ENCODE measurements at places on chromosomes 12 and 14.

GRCh38 chr14:59347915-59348314, 117.3 kb downstream of the GPR135 start:
- peaks cover 6% of the 10 kb centered on the region for H3K4me1 ChIP-seq
- no peak overlapping the region for H3K4me3 ChIP-seq
- DNase-seq = no peak
- no peaks in the 10 kb centered on the region for H3K27me3 ChIP-seq
- H3K36me3 ChIP-seq = peaks cover 8% of the 10 kb centered on the region
- H3K27ac ChIP-seq = no peak overlapping the region

DNA sequence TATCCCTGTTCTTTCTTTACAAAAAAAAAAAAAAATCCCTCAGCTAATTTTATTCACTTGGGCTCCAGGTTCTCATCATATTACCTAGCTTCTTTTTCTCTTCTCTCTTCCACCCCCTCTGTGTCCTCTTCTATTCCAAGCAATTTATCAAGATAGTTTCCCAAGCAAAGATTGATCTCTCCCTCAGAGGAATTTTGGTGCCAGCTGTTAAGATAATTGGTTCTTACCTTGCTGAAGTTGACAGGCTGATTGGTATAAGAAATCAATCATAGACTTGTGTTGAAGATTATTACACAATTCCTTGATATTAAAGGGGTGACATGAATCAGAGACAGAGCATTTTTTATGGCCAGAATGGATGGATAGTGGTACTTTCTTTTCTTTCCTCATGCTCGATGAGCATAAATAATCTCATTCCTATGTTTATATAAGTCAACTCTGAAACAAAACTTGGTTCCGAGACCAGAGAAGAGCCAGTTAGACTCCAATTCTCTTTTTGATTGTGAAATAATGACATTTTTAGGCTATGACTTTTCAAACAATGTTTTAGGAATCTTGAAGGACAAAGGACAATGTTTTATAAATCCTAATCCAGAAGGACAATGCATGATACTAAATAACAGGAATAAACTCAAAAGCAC, 264.1 kb upstream of the PRKD1 start:
- DNase-seq = peak; percentile 47
- H3K4me3 ChIP-seq = no peak overlapping the region
- peaks cover 13% of the 10 kb centered on the region for H3K4me1 ChIP-seq
- no peaks in the 10 kb centered on the region for H3K36me3 ChIP-seq
- H3K27ac ChIP-seq = peak overlapping the region; percentile 39

DNA sequence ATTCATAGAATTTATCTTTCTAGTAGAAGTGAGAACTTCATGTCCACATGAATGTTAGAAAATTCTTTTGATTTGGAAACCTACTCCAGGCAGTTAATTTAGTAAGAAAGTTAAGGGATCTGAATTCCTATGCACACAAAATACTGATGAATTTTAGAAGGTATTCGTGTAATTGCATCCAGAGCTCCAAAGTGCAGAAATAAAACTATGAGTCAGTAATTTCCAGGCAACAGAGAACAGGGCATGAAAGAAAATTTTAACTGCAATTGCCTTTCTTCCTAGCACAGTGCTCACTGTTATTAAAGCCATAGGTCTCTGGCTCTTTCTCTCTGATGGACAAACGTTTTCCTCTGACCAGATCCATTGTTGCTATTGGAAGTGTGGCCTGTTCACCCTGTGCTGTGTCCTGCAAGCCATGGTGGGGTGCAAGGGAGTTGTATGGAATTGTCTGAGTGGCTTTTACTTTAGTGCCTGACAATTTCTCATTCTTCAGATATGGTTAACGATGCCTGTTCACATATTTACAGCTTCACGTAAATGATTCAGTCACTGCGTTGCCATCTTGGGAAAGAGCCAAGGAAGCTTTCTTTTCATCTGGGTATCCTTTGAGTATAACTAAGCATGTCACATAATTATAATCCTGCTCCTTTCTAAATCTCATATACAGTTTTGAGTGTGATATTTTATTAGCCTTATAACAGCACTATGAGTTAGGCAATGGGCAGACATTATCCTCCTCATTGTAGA, 145.1 kb downstream of the ACSS3 start:
- H3K36me3 ChIP-seq = no peaks in the 10 kb centered on the region
- peak; percentile 3 for DNase-seq
- H3K4me3 ChIP-seq = no peak overlapping the region
- no peaks in the 10 kb centered on the region for H3K27me3 ChIP-seq
- no peaks in the 10 kb centered on the region for H3K4me1 ChIP-seq

- H3K36me3 ChIP-seq = peaks cover 5% of the 10 kb centered on the region
- H3K27me3 ChIP-seq = no peaks in the 10 kb centered on the region
- no peak overlapping the region for H3K4me3 ChIP-seq
- no peak overlapping the region for H3K27ac ChIP-seq
- H3K4me1 ChIP-seq = peaks cover 6% of the 10 kb centered on the region
Measured at GRCh38 chr12:100956311-100956852, 161.8 kb downstream of the ANO4 start.

GRCh38 chr12:119369907-119370546, 35.5 kb downstream of the CCDC60 start:
- H3K4me3 ChIP-seq = no peak overlapping the region
- no peaks in the 10 kb centered on the region for H3K4me1 ChIP-seq
- no peaks in the 10 kb centered on the region for H3K27me3 ChIP-seq
- H3K27ac ChIP-seq = no peak overlapping the region
- DNase-seq = no peak

DNA sequence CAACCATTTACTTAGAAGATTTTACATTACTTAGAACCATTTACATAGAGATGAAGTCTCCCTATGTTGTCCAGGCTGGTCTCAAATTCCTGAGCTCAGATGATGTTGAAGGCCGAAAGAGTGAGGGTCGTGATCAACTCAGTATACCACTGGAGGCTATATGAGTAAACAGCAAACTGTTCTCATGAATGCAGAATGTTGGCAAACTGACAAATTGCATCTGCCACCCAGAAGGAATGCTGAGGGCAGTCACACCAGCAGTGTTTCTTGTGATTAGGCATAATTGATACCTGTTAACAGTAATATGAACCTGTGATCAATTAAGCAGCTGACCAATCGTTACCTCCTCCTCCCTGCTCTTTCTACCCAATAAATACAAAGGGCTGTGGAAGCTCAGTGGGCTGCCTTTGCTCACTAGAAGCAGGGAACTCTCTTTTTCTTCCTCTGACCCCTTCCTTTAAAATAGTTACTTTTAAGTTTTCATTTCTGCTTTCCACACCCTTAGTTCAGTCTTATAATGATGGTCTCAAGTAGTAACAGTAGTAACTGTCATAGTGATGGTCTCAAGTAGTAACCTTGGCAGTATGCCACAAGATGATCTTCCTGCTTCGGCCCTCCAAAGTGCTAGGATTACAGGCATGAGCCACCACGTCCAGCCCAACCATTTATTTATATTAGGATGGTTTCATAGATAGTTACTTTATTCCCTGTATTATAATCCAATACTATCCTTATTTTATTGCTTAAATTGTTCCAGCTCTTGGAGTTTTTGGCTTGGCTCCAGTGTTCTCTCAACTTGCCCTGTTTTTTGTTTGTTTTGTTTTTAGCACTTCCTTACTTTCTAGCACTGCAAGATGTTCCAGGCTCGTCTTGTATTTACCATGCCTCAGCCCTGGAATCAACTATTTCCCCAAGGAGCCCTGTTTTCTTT, 25.8 kb downstream of the LIMA1 start:
- H3K27me3 ChIP-seq = no peaks in the 10 kb centered on the region
- peaks cover 15% of the 10 kb centered on the region for H3K4me1 ChIP-seq
- peak; percentile 64 for DNase-seq
- no peaks in the 10 kb centered on the region for H3K36me3 ChIP-seq
- no peak overlapping the region for H3K27ac ChIP-seq

GRCh38 chr12:6045438-6045837, 79.0 kb downstream of the VWF start:
- DNase-seq = no peak
- peaks cover 24% of the 10 kb centered on the region for H3K4me1 ChIP-seq
- H3K27me3 ChIP-seq = no peaks in the 10 kb centered on the region
- H3K27ac ChIP-seq = no peak overlapping the region

DNA sequence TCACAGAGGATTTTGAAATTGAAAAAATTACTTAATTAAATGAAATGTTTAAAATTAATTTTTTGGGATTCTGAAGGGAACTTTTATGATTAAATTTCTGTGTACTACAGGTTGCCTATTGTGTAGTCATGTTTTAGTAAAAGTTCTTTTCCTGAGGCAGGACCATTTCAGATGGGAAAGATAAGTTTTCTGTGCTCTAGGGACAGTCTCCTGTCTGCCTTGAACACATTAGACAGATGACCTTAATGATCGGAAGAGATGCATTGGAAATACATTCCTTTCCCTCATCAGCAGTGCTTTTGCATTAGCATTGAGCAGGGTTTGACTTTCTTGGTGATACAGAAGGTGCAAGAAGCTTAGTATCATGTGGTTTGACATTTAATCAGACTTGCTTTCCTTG, 28.1 kb downstream of the CRADD start:
- peaks cover 5% of the 10 kb centered on the region for H3K4me1 ChIP-seq
- H3K36me3 ChIP-seq = no peaks in the 10 kb centered on the region
- H3K27ac ChIP-seq = no peak overlapping the region
- no peak for DNase-seq
- H3K4me3 ChIP-seq = no peak overlapping the region
- H3K27me3 ChIP-seq = no peaks in the 10 kb centered on the region

DNA sequence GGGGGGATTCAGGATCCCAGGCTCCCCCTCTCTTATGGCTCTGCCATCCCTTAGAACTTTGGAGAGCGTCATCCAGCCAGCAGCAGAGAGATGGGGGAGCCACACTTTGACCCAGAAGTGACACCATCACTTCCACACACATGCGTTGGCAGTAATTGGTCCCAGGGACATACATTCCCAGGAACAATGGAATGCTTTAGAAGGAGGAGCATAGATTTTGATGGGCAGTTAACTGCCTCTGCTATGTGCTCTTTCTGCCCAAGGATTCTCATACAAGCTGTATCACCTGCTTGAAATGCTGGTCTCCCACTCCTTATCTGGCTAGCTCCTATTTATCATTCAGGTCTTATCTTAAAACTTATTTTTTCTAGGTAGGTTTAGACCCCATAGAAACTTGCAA, 109.0 kb upstream of the RPH3A start:
- H3K4me3 ChIP-seq = no peak overlapping the region
- no peaks in the 10 kb centered on the region for H3K27me3 ChIP-seq
- DNase-seq = no peak
- no peaks in the 10 kb centered on the region for H3K36me3 ChIP-seq
- no peaks in the 10 kb centered on the region for H3K4me1 ChIP-seq

- no peak overlapping the region for H3K27ac ChIP-seq
- peak; percentile 81 for DNase-seq
- no peaks in the 10 kb centered on the region for H3K27me3 ChIP-seq
Measured at GRCh38 chr12:107344035-107344808, 250.9 kb upstream of the CRY1 start.

- H3K27me3 ChIP-seq = no peaks in the 10 kb centered on the region
- peaks cover 3% of the 10 kb centered on the region for H3K36me3 ChIP-seq
- no peak overlapping the region for H3K27ac ChIP-seq
- H3K4me1 ChIP-seq = no peaks in the 10 kb centered on the region
- H3K4me3 ChIP-seq = no peak overlapping the region
Measured at GRCh38 chr12:109178532-109178931, 62.1 kb downstream of the ACACB start.

- H3K27me3 ChIP-seq = no peaks in the 10 kb centered on the region
- H3K4me3 ChIP-seq = no peak overlapping the region
- peaks cover 2% of the 10 kb centered on the region for H3K36me3 ChIP-seq
Measured at GRCh38 chr12:11667171-11667570, 17.7 kb downstream of the ETV6 start.

DNA sequence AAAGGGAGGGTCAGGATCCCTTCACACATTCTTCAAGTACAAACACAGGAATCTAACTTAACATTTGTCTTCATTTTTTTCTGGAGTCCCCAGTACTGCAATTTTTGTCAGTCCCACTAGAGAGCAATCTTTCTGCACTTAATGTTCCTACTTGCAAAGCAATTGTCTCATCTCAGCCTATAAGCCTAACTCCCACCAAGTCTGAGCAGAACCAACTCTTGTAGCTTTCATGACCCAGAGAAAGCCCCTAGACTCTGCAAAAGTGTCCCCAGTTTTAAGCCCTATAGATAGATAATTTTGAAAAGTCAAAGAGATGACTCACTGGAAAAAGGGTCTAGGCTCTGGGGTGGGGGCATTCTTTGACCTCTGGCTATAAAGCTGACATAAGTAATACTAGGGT, 1.8 kb upstream of the ZBTB39 start:
- H3K36me3 ChIP-seq = peaks cover 15% of the 10 kb centered on the region
- H3K4me1 ChIP-seq = peaks cover 6% of the 10 kb centered on the region
- H3K4me3 ChIP-seq = no peak overlapping the region
- H3K27ac ChIP-seq = peak overlapping the region; percentile 7

GRCh38 chr14:24909523-24910302, 140.2 kb downstream of the STXBP6 start:
- no peak for DNase-seq
- H3K4me3 ChIP-seq = no peak overlapping the region
- H3K4me1 ChIP-seq = peaks cover 4% of the 10 kb centered on the region
- H3K36me3 ChIP-seq = no peaks in the 10 kb centered on the region
- H3K27ac ChIP-seq = no peak overlapping the region

DNA sequence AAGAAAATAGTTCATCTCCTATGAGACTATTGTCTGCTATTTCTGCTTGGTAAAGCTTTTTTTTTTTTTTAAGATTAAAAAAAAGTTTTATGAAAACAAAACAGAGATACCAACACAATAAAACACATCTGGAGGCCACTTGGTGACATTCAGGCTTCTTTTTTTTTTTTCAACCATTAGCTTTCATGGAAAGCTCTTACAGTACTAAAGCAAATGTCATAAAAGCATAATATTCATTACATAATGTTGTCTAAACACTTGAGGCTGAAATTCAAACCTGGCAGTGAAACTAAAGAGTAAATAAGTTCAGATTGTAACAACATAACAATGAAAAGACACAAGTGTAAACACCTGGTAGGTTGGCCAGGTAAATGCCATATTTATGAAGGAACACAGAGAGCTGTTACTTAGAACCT, 14.7 kb downstream of the PRICKLE1 start:
- DNase-seq = no peak
- H3K4me1 ChIP-seq = peaks cover 2% of the 10 kb centered on the region
- no peak overlapping the region for H3K27ac ChIP-seq

- no peak overlapping the region for H3K4me3 ChIP-seq
- no peaks in the 10 kb centered on the region for H3K27me3 ChIP-seq
Measured at GRCh38 chr14:24837280-24838046, 203.5 kb upstream of the GZMB start.

- no peaks in the 10 kb centered on the region for H3K27me3 ChIP-seq
- no peak overlapping the region for H3K4me3 ChIP-seq
- no peaks in the 10 kb centered on the region for H3K4me1 ChIP-seq
- peaks cover 22% of the 10 kb centered on the region for H3K36me3 ChIP-seq
- no peak for DNase-seq
Measured at GRCh38 chr12:50695961-50696360, 67.9 kb upstream of the ATF1 start.

GRCh38 chr14:100576091-100577085, 10.8 kb downstream of the BEGAIN start:
- H3K27me3 ChIP-seq = peaks cover 40% of the 10 kb centered on the region
- H3K36me3 ChIP-seq = no peaks in the 10 kb centered on the region
- H3K4me3 ChIP-seq = no peak overlapping the region
- no peak overlapping the region for H3K27ac ChIP-seq
- no peaks in the 10 kb centered on the region for H3K4me1 ChIP-seq
- DNase-seq = no peak

GRCh38 chr14:104436047-104436591, 143.4 kb upstream of the C14orf180 start:
- H3K27ac ChIP-seq = no peak overlapping the region
- no peaks in the 10 kb centered on the region for H3K4me1 ChIP-seq
- H3K27me3 ChIP-seq = no peaks in the 10 kb centered on the region
- no peaks in the 10 kb centered on the region for H3K36me3 ChIP-seq
- no peak overlapping the region for H3K4me3 ChIP-seq
- DNase-seq = no peak

- no peaks in the 10 kb centered on the region for H3K36me3 ChIP-seq
- no peak overlapping the region for H3K4me3 ChIP-seq
- H3K4me1 ChIP-seq = peaks cover 6% of the 10 kb centered on the region
Measured at GRCh38 chr12:45760333-45760732, 30.8 kb downstream of the ARID2 start.
